ENCODE measurements at places on chromosomes 2 and 18. TPM values are rescaled to one million over a fixed set of nuclear protein-coding genes. Genes with fewer than 3 reads are reported as not detected.

- peaks cover 9% of the 10 kb centered on the region for H3K4me1 ChIP-seq
- no peaks in the 10 kb centered on the region for H3K27me3 ChIP-seq
- DNase-seq = no peak
- H3K27ac ChIP-seq = no peak overlapping the region
These were observed 17.1 kb downstream of the THAP4 start for GRCh38 chr2:241619597-241620418.

DNA sequence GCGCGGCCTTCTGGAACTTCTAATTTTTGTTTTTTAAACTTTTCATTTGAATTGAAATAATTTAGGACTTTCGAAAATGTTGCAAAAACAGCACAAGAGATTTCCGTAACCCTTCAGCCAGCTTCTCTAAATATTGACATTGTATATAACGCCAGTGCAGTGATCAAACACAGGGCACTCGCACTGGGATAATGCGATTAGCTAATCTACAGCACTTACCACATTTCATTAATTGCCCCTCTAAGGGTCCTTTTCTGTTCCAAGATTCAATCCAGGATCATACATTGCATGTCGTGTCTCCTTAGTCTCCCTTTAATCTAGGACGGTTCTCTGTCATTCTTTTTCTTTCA, 343 bp upstream of the CD302 start:
- peak overlapping the region; percentile 79 for H3K4me3 ChIP-seq
- peaks cover 60% of the 10 kb centered on the region for H3K27me3 ChIP-seq
- H3K27ac ChIP-seq = no peak overlapping the region

DNA sequence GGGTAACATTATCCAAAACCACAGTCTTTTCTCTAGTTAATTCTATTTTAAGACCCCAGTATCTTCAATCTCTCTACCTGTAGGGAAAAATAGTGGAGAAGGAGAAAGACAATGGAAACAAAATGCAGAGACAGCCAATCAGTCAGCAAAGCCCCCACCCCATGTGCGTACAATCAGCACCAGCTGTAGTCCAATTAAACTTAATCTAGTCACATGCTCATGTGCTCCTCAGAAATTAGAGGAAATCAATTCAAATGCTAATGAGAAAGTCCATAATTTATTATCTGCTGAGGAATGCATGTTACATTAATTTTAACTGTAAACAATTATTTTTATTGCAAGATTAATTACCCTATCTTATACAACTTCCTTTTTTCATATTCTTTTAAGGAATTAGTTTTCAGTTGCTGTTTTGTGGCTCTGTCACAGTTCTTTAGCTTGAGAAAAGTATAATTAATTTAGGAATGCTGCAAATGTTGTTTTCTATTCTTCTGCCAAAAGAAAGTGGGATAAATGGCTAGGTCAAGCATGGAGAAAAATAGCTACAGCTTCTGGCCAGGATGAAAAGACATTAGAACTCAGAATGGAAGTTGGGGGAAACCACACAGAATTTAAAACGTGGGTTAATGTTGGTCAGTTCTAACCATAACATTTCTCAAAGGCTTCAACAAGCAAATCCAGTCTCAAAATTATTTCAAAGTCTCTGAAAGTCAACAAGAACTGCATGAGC, 232.4 kb upstream of the HNRNPA3 start:
- DNase-seq = no peak
- H3K36me3 ChIP-seq = no peaks in the 10 kb centered on the region
- H3K27me3 ChIP-seq = peaks cover 36% of the 10 kb centered on the region
- H3K4me3 ChIP-seq = no peak overlapping the region
- peaks cover 6% of the 10 kb centered on the region for H3K4me1 ChIP-seq

DNA sequence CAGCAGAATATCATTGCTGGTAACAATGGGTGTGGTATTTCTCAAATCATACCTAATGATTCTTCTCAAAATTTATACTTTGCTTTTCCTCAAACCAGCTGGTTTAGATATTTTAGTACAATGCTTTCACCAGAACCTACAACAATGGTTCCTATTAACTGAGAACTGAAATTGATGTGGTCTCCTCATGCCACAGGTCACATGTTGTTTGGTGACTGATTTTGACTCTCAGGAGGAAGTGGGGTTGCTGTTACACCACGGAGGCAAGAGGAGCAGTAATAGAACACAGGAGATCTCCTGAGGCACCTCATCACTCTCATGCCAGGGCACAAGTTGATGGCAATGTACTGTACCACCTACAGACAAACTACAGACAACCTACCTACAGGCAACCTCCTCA, 3.0 kb upstream of the CEP68 start:
- H3K4me1 ChIP-seq = peaks cover 19% of the 10 kb centered on the region
- no peak for DNase-seq
- no peak overlapping the region for H3K27ac ChIP-seq
- H3K36me3 ChIP-seq = peaks cover 18% of the 10 kb centered on the region

- H3K4me3 ChIP-seq = peak overlapping the region; percentile 67
- H3K27me3 ChIP-seq = peaks cover 24% of the 10 kb centered on the region
- no peak for DNase-seq
- peak overlapping the region; percentile 18 for H3K27ac ChIP-seq
- peaks cover 49% of the 10 kb centered on the region for H3K4me1 ChIP-seq
These were observed 66.1 kb downstream of the LRRFIP1 start for GRCh38 chr2:237693291-237693994.

DNA sequence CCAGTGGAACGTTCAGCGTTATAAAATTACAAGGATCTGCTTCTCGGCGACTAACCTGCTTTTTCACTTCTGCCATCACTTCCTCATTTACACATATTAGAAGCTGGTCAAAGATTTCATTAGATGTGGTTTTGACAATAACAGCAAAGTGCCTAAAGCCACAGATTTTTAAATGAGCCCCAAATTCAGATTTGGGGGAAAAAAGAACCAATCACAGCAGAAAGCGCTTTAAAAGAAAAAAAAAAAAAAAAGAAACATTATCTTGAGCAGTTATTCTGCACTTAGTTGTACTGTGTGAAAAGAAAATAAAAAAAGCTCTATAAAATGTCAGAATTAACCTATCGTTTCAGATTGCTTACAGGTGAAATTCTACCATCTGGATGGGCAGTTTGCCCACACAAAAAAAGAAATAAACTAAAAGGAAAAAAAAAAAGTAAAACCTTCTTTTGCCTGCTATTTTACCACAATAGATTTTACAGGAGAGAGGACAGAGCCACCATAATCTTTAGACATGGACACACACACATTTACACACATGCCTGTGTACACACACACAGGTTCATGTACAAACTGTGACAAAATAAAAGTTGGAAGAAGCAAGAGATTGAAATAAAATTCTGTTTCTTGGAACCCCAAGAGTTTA, 167.2 kb downstream of the TCF4 start:
- peaks cover 72% of the 10 kb centered on the region for H3K4me1 ChIP-seq
- DNase-seq = no peak
- H3K36me3 ChIP-seq = no peaks in the 10 kb centered on the region
- no peaks in the 10 kb centered on the region for H3K27me3 ChIP-seq
- H3K27ac ChIP-seq = peak overlapping the region; percentile 77

GRCh38 chr18:72539901-72540300, 4.2 kb downstream of the CBLN2 start:
- peaks cover 93% of the 10 kb centered on the region for H3K27me3 ChIP-seq
- no peak for DNase-seq
- H3K4me3 ChIP-seq = no peak overlapping the region
- H3K36me3 ChIP-seq = no peaks in the 10 kb centered on the region

DNA sequence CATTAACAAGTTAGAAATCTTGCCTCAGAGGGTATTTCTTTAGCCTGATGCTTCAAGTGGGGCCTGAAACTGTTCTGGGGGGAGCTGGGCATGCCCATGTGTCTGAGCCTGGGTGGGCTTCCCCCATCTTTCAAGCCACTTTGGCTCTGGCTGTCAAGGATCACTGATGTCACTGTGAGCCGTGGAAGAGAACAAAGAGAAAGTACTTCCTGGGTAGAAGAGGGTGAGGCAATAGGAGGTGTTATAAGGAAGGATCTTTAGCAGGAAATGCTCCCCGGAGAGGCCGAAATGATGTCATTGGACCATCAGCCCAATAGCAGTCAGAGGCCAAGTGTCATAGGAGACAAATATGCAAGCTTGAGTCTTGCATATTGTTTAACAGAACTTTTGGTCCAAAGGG, 228.4 kb upstream of the MEX3C start:
- DNase-seq = no peak
- H3K36me3 ChIP-seq = no peaks in the 10 kb centered on the region
- peaks cover 17% of the 10 kb centered on the region for H3K4me1 ChIP-seq
- no peak overlapping the region for H3K27ac ChIP-seq
- H3K27me3 ChIP-seq = no peaks in the 10 kb centered on the region

GRCh38 chr2:181095486-181095885, 115.1 kb downstream of the UBE2E3 start:
- H3K27ac ChIP-seq = no peak overlapping the region
- no peaks in the 10 kb centered on the region for H3K4me1 ChIP-seq
- peaks cover 10% of the 10 kb centered on the region for H3K36me3 ChIP-seq
- DNase-seq = no peak

DNA sequence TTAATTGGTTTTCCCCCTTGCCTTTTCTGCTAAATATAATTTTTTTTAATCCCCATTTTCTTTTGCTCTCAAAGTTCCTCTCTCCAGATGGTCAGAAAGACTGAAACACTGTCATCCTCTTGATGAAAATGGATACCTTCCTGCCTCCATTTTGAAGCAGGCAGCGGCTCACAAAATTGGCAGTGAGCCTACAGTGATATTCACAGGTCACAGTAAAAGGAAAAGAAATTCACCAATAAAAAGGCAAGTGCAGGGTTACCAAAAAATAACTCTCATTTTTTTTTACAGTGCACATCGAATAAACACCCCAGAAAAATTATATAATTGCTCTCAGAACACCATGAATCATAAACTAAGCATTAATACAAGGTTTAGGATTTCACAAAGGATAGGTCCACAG, 307.5 kb downstream of the TCF4 start:
- peaks cover 16% of the 10 kb centered on the region for H3K4me1 ChIP-seq
- DNase-seq = no peak
- H3K36me3 ChIP-seq = peaks cover 22% of the 10 kb centered on the region
- peak overlapping the region; percentile 72 for H3K27ac ChIP-seq

DNA sequence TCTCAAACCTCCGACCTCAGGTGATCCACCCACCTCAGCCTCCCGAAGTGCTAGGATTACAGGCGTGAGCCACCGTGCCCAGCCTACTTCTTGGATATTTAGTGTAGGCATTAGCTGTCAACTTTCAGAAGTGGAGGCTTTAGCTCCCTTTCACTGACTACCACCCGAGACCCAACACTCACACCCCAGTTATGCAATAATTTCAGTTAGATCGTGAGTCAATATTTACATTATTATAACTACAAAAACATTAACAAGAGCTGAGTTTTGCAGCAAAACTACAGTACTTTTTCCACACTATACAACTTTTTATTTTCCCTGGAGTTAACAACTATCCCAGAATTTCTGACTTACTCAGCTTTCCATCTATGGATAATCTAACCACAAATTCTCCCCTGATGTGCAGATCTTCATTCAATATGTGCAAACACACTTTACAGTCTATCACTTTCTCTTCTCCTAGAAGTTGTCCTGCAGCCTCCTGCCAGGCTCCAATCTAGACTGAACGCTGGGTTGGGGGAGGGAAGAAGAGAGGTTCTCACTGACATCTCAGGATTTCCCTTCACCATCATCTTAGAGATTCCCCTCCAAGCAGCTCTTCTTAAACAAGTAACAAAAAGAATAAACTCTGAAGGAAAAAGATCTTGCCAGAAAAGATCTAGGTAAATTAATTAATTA, 10.1 kb downstream of the TBC1D8 start:
- H3K36me3 ChIP-seq = no peaks in the 10 kb centered on the region
- peaks cover 12% of the 10 kb centered on the region for H3K4me1 ChIP-seq
- DNase-seq = no peak
- H3K27me3 ChIP-seq = no peaks in the 10 kb centered on the region
- no peak overlapping the region for H3K4me3 ChIP-seq

DNA sequence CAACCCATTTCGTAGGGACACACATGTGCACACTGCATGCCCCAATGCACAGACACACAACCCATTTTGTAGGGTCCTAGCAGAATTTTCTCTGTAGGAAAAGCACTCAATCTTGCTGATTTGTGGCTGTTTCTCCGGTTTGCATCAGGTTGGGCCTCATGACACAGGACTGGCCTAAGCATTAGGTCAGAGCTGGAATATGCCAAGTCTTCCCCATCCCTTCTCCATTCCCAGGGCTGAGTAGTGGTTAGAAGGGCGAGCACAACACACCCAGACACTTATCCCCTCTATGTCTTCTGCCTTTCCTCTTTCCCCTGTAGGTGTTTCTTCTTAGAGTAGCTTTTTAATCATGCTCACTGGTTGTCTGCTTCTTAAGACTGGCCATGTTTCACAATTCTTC, 295.9 kb downstream of the SOX11 start:
- peaks cover 6% of the 10 kb centered on the region for H3K27me3 ChIP-seq
- DNase-seq = no peak
- no peak overlapping the region for H3K4me3 ChIP-seq
- no peaks in the 10 kb centered on the region for H3K36me3 ChIP-seq
- peaks cover 25% of the 10 kb centered on the region for H3K4me1 ChIP-seq
- no peak overlapping the region for H3K27ac ChIP-seq

GRCh38 chr2:112239862-112240261, 15.0 kb downstream of the ZC3H8 start:
- peaks cover 4% of the 10 kb centered on the region for H3K36me3 ChIP-seq
- no peaks in the 10 kb centered on the region for H3K27me3 ChIP-seq
- H3K27ac ChIP-seq = no peak overlapping the region
- H3K4me1 ChIP-seq = no peaks in the 10 kb centered on the region
- H3K4me3 ChIP-seq = no peak overlapping the region

DNA sequence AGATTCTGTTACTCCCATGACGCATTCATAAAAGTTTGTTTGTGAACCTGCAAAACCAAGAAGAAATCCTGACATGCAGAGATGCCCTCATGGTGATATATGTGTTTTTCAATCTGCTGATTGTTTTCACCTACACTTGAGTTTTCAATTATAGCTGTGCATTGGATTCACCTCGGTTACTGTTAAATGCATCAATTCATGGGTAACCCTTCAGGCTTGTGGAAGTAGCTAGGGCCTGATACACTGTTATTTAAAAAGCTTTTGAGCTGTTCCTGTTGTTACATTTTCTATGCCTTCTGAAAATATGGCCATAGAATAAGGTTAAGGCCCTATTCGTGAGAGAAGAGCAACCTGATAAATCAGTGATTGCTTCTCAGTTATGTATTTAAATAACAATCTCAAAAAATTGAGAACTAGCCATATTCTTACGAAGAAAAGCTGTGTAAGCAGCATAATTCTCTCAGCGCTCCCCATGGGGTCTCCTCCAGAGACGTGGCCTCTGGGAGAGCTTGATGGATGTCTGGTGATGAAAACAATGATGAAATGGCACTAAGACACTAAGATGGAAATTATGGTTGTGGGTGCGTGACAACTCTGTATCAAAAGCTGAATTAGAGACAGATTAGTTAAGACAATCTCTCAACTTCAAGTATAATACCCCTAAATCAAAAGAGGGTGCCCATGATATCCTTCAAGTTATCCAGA, 60.5 kb downstream of the RIT2 start:
- no peak for DNase-seq
- H3K27me3 ChIP-seq = no peaks in the 10 kb centered on the region
- H3K27ac ChIP-seq = no peak overlapping the region
- no peak overlapping the region for H3K4me3 ChIP-seq

C1QL2 gene
- not detected for total RNA-seq

GULP1 gene
- total RNA-seq = 58.5 TPM

DSG4 gene
- 0.09 TPM for total RNA-seq

ALLC gene
- total RNA-seq = not detected

MOB4 gene
- 22.5 TPM for total RNA-seq

TLX2 gene
- 0.18 TPM for total RNA-seq

RETREG2 gene
- 70.0 TPM for total RNA-seq

EGR4 gene
- total RNA-seq = 0.36 TPM

TAF4B gene
- 3.8 TPM for total RNA-seq
